Fibroblast of villous mesenchyme (primary cell): ENCODE measurements at places on chromosomes 12 and 14. TPM values are rescaled to one million over a fixed set of nuclear protein-coding genes. Genes with fewer than 3 reads are reported as not detected.

RASSF9 gene
- total RNA-seq: 0.32 and 0.43 TPM in 2 replicates

- DNase-seq: no peak
Observed at GRCh38 chr14:40119321-40119720, 687.1 kb upstream of the FBXO33 start.

DNA sequence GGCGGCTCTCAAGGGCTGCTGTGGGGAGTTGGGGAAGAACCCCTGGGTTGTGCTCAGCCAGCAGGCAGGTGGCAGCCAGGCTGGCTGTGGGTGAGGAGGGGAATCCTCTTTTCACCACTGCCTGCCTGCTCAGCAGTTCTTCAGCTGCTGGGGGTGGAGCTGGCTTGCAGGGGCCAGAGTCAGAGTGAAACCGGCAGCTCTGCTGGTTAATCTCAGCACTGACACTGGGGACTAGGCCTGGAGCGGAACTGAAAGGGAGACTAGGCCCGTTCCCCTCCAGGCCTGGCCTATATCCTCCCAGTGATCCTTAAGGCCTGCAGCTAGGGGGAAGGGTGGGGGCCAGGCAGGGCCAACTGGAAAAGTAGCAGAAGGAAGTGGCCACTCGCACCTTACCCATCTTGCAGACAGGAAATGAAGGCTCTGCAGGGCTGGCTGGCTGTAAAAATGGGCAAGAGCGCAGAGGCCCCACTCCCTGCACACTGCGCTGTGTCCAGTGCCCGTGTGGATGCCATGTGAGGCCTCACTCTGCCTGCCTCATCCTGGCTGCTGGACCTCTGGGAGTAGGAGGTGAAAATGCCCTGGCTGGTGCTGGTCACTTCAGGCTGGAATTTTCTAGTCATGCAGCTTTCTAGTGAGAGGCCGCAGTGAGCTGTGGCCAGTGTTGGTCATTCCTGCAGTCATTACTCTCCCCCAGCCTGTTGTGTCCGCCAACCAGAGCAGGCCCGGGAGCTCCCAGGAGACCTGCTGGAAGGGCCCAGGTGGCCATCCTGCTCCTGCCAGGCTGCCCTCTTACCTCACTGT lies 39.4 kb downstream of the SH2B3 start:
- DNase-seq: peak; percentile 90

DNA sequence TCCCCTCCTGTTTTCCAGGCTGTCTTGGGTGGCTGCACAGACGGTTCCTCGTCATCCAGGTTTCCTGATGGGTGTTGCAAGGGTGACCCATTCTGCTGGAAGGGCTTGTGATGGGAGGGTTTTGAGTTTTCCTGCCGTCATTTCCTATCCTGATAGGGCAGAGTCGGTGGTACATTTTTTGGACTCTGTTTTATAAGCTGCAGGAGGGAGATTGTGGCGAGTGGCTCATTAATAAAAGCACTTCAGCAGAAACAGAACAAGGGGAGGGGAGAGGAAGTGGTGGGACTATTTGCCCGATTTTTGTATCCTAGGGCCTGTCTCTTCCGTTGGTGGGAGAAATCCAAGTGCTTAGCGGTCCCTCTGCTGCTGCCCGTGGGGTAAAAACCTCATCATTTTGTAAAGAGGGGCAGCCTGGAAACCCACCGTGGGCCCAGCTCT lies 40.0 kb downstream of the TSPAN9 start:
- DNase-seq: peak; percentile 95

- no peak for DNase-seq
Observed at GRCh38 chr12:39105111-39105510, 199.7 kb upstream of the CPNE8 start.

DNA sequence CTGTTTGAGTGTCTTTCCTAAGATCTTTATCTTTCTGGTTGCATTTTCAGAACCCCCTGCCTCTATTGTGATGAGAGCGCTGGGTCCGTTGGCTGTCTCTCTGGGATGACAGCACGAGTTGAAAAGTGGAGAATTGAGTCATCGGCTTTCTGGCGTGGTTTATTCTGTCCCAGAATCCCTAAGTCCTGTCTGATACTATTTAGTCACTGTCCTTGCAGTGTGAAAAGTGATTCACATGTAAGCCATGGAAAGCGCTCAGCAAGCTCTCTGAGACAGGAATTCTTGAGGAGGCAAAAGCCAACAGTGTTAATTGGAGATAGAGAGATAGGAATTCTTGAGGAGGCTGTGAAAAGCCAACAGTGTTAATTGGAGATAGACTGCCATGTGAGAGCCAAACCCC lies 121.7 kb downstream of the CHST11 start:
- DNase-seq: peak; percentile 50

DNA sequence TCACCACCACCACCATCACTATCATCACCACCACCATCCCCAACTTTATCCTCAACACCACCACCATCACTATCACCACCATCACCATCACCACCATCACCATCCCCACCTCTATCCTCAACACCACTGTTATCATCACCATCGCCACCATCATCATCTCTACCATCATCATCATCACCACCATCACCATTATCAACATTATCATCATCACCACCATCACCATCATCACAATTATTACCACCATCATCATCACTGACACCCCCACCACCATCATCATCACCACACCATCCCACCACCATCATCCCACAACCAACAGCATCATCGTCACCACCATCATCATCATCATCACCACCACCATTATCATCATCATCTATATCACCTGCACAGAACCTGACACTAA lies 188.4 kb upstream of the PWP1 start:
- DNase-seq: no peak

TAS2R10 gene
- total RNA-seq: 0.86 and 0.97 TPM in 2 replicates

DNA sequence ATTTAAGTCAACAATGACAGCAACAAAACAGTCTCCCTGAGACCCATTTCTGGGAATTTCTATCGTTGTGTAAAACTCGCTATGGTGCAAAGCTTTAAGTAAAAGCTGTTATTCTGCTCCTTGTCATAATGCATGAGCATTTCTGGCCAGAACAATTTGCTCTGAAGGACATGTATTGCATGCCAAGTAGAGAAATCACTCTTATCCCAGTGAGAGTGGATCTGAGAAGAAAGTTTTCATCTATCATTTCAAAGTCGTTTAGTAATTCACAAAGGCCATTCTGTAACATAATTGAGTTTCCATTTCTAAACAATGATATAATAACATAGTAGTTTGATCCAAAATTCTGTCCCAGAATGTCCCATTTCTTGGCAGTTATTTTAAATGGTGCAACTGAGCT lies 86.6 kb downstream of the TBC1D30 start:
- DNase-seq: no peak

NUP37 gene
- 28.3 and 39.3 TPM in 2 replicates for total RNA-seq

GRCh38 chr12:101794574-101794973 lies 36.2 kb downstream of the GNPTAB start:
- DNase-seq: no peak

DNA sequence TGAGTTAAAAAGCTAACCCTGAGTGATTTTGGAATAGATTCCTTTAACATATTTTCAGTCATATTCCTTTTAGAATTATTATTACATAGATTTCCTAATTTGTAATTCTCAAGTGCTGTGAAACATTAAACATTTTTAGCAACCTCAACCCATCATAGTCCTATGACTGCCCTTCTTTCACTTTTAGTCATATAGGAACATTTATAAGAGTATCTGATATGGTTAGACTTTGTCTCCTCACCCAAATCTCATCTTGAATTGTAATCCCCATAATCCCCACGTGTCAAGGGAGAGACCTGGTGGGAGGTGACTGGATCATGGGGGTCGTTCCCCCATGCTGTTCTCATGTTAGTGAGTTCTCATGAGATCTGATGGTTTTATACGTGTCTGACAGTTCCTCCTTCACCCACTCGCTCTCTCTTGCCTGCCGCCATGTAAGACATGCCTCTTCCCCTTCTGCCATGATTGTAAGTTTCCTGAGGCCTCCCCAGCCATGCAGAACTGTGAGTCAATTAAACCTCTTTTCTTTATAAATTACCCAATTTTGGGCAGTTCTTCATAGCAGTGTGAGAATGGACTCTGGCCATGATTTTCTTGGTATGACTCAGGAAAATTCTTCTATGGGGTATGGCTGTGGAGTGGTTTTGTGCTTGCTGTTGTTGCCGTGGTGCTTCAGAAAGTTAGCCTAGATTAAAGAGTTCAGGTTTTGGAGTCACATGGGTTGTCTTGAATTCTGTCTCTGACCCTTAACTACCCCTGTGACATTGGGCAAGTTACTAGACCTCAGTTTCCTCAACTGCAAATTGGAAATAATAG lies 83.9 kb downstream of the FUT8 start:
- no peak for DNase-seq
